ENCODE measurements at places on chromosomes 11 and 22. TPM values are rescaled to one million over a fixed set of nuclear protein-coding genes. Genes with fewer than 3 reads are reported as not detected.

DNA sequence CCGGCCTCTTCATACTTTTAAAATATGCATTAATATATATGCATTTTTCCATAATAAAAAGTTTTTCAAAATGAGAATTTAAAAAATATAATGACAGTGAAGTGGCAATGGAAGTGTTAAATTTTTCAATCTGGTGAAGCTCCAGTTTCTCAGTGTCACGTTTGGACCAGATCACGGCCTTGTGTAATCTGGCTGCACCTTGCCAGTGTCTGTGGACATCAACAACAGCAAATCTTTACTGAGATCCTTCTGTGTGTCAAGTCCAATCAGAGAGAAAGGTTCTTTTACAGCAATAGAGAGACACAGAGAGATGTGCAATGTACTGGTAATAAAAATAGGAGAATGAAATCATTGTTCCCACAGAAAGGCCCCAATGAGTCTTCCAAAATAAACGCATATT is 49.8 kb upstream of the PAK1 start:
- no peak for DNase-seq

Gene LRRC32
- total RNA-seq, result 0.32 TPM

DNA sequence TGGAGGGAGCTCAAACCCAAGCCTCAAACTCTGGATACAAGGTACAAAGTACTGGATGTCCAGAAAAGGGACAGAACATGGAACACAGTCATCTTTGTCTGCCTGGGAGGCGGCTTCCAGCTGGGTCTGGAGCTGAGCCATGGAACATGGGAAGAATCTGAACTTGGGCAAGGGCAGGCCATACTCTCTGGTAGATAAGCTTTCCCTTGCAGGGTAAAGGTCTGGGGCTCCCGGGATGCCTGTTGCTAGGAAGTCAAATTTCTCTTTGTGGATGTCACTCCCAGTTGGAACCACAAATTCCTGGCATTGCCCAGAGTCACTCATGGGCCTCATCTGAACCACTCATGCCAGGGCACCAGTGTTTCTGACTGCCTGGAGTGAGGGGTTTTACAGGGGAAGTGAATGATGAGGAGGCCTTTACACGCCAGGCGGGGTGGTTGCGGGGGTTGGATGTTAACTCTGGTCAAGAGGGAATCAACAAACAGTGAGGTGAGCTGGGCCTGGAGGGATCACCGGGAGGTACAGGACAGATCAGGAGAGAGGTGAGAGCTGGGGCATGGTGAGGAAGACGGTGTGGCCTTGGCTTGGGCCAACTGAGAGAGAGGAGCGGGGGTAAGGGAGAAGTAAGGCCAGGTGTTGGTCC is 5.7 kb downstream of the FTH1 start:
- DNase-seq, result no peak

DNA sequence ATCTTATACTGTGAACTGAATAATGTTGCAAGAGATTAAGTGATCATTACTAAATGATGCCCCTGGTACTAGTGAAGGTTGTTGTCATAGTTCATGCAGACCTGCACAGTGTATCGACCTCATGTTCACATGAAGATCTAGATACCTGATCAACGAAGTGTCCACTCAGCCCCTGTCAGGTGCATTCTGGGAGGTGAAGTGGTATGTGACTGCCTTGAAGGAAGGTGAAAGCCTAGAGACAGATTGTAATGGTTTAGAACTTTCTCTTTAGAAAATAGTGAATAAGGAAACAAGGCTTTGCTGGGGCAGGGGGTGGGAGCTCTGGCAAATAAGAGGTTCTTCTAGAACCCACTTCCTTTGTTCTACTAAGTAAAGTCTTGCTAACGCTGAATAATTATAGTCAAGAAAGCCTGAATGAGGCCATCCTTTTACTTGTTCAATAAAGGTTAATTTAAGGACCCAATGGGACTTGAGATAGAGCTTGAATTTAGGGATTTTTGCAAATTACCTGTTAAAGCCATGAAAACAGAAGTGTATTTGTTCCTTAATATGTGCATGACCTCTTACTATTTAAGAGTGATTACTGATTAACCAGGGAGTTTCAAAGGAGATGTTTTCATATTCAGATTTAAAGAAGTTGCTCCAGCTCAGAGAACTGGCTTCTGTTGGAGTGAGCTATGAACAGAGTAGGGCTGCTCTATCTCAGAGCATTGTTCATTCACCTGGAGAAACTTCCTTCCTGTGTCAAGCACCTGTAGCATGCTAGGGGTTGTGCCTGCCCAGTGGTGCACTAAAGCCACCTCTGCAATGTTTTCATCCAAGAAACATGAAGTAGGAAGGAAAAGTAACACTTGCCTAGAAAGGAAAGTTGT is 45.3 kb downstream of the C22orf31 start:
- no peak for DNase-seq

DNA sequence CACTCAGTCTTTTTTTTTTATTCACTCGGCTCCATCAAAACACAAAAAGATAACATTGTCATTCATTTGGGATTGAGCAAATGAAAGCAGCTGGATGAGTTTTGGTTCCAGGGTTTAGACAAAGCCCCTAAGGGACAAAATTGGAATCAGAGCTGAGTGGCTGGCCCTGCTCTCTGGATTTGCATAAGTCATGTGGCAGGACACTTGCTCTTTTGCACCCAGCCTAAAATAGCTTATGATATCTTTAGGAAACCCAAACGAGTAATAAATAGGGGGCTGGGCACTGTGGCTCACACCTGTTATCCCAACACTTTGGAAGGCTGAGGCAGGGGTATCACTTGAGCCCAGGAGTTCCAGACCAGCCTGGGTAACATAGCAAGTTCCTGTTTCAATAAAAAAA is 11.0 kb upstream of the TMEM121B start:
- no peak for DNase-seq

All from activated CD8-positive, alpha-beta memory T cell treated with anti-CD3 and anti-CD28 coated beads, Interleukin-2, amount 10 ng/mL, durations not matched to agents 7 days and 5 days (primary cell).